Amniotic stem cell (primary cell): ENCODE measurements at places on chromosomes 12 and 14.

GRCh38 chr12:10652192-10652591 lies 21.7 kb downstream of the STYK1 start:
- DNase-seq = no peak

DNA sequence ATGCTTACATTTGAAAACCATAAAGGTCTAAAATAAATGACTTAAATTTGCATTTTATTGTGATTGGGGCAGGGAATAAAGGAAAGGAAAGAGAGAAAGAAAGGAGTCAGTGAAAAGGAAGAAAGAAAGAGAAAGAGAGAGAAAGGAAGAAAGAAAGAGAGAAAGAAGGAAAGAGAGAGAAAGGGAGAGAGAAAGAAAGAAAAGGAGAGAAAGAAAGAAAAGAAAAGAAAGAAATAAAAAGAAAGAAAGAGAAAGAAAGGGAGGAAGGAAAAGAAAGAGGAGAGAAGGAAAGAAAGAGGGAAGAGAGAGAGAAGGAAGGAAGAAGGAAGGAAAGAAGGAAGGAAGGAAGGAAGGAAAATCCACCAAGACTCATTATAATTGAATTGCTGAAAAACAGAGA lies 222.8 kb downstream of the RMST start:
- DNase-seq = no peak

DNA sequence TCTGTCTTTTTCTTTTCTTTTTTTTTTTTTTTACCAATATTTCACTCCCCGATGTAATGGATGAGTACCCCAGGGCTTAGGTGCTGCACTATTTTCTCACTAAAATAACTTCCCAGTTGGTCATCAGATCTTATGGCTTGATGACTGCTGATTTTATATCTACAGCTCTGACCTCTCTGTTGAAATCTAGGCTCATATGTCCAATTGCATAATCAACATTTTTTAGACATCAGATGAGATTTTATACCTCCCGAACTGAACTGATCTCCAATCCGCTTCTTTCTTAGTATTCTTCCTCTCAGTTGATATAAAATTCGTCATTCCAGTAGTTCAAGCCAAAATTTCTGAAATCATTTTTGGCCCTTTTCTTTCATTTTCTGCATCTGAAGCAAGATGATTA lies 1236.5 kb downstream of the SLC16A7 start:
- DNase-seq = no peak

GRCh38 chr12:115095073-115095748 lies 411.2 kb upstream of the TBX3 start:
- DNase-seq = no peak

- DNase-seq = no peak
Observed at GRCh38 chr12:6312529-6313325, 2.2 kb downstream of the PLEKHG6 start.

DNA sequence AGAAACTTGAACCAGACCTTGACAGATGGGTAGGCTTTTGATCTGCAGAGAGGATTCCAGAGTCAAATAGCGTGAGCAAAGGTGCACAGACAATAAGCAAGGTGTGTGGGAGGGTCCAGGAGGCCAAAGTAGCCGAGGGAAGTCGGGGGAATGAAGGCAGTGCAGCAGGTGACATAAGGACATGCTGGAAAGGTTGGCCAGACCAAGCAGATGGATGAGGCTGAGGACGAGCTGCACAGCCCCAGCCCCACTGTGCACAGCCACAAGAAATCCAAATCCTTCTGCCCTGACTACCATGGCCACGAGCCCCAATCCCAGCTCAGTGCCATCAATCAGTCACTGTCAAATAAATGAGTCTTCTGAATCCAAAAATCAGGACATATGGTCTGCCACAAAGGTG lies 5.4 kb downstream of the TTC7B start:
- DNase-seq = no peak

DNA sequence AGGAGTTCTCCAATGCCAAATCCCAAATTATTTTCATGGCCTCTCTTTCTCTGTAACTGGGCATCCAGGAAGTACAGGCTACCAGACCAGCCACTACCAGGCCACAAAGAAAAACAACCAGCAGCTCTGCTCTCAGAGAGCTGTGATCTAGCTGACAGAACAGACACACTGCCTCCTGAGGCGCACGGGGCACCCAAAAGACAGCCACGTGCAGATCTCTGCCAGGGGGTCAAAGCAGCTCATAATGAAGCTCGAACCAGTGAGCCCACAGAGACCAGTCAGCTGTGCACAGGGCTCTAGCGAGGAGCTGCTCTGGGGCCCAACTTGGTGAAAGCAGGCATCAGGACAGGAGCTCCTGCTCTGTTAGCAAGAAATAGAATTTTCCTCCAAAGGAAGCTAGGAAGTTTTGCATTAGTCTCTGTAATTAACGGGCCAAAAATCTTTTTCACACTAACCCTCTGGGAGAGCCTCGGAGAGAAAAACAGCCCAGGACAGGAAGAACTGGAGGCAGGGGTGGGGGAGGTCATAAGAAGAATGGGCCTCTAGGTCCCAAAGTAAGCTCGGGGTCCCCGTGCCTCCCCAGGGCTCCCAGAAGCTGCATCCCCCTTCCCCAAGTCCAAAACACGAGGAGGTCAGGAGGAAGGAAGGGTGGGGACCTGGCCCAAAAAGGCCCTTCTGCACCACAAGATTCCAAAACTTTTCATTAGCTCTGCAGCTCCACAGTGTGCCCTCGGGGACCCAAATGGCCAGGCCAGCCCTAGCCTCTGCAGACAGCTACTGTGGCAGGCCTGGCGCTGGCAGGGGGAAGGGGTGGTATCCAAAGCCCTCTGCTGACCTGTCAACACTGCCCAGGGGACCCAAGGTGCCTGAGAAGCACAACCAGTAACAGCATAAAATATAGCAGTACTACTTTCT lies 30.2 kb downstream of the ACTN1 start:
- DNase-seq = no peak

GRCh38 chr12:109088818-109089217 lies 4.5 kb downstream of the ALKBH2 start:
- DNase-seq = no peak

DNA sequence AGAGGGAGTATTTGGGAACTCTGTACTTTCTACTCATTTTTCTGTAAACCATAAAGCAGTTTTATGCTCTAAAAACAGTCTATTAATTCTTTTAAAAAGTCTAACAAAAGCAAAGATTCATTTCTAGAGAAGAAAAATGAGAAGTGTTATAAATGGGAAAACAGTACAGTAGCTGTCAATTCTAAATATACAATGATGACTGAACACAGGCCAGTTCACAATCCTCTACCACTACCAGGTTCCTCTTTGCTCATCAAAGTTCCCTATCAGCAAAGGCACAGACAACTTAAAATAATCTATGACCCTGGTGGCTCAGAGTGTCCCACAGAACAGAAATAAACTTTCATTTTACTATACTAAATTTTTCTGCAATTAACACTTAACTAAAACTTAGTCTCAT lies 12.5 kb downstream of the NAA25 start:
- no peak for DNase-seq

- DNase-seq = no peak
Observed at GRCh38 chr12:47864646-47865235, 40.1 kb downstream of the VDR start.

- DNase-seq = no peak
Observed at GRCh38 chr14:99331811-99332210, 59.8 kb upstream of the BCL11B start.

- peak; percentile 26 for DNase-seq
Observed at GRCh38 chr12:19431407-19432308, 7.6 kb upstream of the AEBP2 start.

GRCh38 chr14:88247228-88247627 lies 75.8 kb downstream of the KCNK10 start:
- DNase-seq = no peak

DNA sequence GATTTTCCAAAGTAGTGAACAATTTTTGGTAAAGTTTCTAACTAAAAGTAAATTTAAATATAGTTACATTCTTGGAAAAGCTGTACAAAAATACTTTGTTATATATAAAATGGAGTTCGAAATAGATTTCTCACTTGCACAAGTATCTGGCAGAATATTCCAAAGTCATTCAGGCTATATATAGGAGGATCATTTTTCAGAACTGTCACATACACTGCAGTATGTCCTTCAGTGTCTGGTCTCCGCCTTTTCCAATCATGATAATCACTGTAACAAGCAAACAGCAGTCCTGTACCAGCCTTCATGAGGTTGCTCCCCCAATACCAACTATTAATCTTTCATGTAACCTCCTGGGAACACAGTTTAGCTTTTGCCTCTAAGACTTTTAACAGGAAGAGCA lies 18.6 kb downstream of the TBK1 start:
- no peak for DNase-seq

- DNase-seq = no peak
Observed at GRCh38 chr14:100739306-100739705, 12.6 kb downstream of the DLK1 start.

- DNase-seq = no peak
Observed at GRCh38 chr14:90521084-90521929, 124.5 kb downstream of the CALM1 start.

- DNase-seq = no peak
Observed at GRCh38 chr14:56463271-56463890, 116.2 kb upstream of the TMEM260 start.

DNA sequence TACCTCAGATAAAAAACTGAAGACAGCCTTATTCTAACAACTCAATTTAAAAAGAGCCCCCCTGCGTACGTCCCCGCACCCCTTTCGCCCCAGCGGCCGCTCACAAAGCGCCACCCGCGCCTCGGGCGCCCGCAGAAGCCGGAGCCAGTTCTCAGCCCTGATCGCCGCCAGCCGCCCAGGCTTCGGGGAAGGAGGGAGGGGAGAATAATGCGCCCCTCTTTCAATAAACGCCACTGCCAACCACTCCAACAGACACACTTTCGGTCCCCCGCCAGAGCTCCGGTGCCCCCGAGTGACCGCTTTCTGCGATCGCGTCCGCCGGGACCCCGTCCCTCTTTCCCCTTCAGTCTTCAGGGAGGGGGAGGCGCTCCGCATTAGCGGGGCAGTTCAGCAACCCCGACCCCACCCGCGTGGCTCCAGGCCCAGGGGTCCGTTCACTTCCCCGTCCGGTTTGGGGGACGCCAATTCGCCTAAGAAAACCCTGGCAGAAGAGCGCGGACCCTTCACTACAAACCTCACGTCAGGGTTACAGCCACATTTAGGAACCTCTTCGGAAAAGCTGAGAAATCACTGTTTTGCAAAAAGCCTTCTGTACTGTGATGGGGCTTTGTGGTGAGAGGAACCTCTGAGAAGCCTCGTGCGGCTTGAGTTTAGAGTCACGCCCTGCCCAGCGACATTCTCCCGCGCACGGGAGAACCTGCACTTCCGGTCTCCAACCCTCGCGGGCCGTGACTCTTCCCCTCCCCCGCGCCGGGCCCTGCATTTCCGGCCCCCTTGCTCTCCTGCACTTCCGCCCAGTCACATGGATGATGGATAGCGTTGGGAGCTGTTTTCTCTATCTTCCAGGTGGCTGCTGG lies 18.7 kb downstream of the FOXG1 start:
- DNase-seq = no peak

DNA sequence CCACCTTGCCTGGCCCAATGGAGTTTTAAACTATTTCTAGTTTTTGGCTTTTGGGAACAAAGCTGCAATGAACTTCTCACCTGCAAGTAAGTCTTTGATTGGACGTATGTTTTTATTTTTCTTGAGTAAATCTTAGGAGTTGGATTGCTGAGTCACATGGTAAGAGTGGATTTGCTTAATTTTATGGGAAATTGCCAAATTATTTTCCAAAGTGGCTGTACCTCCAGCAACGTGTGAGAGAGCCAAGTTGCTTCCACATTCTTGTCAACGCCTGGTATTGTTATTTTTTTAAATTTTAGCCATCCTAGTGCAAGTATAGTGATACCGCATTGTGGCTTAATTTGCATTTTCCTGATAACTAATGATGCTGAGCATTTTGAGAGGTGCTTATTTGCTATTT lies 136.6 kb downstream of the LMNTD1 start:
- DNase-seq = no peak

DNA sequence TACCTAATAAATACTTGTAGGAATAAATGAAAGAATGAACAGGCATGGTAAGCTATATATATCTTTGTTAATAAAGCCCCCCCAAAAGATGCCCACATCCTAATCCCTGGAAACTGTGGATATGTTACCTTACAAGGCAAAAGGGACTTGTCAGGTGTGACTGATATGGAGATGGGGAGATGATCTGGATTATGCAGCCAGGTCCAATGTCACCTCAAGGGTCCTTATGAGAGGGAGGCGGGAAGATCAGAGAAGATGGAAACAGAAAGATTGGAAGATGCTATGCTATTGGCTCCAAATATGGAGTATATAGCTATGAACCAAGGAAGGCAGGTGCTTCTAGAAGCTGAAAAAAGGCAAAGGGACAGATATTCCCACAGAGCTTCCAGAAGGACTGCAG lies 3.4 kb downstream of the RBM19 start:
- DNase-seq = no peak

DNA sequence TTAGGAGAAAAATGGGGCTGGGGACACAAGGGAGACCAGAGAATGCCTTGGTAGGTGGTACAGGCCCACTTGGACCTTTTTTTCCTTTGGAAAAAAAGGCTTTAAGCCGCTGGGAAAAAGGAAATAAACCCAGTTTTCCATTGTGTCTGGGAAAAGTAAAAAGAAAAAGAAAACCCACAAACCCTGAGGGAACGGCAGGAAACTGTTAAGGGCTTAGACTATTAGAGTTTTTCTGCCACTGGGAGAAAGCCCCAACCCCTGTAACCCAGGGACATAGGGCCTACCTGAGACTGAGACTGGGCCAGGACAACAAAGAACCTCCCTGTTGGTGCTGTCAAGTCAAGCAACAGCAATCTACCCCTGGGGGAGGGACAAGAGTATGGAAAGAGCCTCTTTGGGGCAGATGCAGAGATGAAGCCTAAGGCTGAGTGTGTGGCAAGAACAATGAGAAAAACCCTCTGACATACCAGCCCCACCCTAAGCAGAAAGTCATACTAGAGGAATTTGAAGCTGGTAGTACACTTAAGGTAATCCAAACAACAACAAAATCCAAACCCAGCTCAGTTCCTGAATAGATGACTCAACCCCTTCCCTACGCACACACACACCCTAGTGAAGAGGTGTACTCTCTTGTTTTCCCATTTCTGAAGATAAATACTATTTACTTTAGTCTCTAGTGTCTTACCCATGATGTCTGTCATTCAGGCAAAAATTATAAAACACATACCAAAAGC lies 22.8 kb downstream of the ATF1 start:
- peak; percentile 68 for DNase-seq

GRCh38 chr12:92505254-92506231 lies 197.2 kb upstream of the PLEKHG7 start:
- no peak for DNase-seq

DNA sequence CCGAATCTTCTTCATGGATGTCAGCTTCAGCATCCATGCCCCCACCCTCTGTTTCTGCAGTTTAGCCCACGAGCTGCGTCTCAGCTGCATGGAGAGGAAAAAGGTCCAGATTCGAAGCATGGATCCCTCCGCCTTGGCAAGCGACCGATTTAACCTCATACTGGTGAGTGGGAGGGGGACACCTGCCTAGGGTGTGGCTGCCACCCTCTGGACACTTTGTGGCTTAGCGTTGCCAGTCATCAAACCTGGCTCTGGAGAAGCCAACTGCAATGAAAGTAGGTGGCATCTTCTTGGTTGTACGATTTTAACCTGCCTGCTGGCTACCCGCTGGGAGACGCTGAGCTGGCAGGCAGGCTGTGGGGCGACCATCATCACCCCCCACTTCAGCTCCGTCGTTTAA lies 16.7 kb downstream of the DCAF4 start:
- no peak for DNase-seq
